ENCODE measurements at places on chromosomes 12 and 14. TPM values are rescaled to one million over a fixed set of nuclear protein-coding genes. Genes with fewer than 3 reads are reported as not detected.

DNA sequence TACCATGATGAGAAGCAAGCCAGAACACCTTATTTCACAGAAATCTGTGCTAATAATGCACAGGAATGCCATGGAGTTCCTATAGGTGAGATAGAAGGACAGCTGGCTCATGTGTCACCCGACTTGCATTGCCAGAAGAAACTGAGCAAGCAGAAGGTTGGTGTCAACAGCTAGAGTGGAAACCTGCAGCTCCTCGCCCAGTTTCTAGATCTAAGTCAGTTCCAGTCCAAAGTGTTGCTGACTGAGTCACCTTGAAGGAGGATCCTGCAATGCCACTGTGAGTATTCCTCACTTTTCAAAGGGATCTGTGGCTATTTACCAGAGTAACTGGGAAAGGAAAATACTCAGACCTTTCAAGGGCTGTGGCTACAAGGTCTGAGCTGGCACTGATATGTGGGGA is 17.1 kb downstream of the CDKL1 start:
- no peaks in the 10 kb centered on the region for H3K36me3 ChIP-seq
- no peak overlapping the region for H3K4me3 ChIP-seq
- H3K27ac ChIP-seq = no peak overlapping the region
- peaks cover 4% of the 10 kb centered on the region for H3K4me1 ChIP-seq
- no peaks in the 10 kb centered on the region for H3K27me3 ChIP-seq
- no peak for DNase-seq

DNA sequence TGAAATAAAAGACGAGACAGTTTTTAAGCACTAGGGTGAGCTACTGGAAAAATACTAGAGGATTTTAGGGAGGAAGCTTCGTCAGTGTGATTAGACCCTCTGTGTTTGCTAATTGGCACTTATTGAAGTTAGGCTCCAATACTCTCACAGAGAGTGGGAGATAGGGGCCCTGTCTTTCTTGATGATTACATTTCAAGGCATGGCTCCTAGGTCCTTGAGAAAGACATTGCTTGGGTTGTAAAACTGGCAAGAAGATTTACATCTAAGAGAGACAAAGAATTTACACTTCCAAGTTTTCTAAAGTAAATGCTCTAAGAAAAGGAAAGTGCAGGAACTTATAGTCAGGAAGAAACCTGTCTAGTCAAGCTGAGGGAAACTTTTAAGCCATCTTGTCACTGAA is 183.2 kb downstream of the C12orf50 start:
- H3K27ac ChIP-seq = no peak overlapping the region
- DNase-seq = no peak
- no peaks in the 10 kb centered on the region for H3K27me3 ChIP-seq

DNA sequence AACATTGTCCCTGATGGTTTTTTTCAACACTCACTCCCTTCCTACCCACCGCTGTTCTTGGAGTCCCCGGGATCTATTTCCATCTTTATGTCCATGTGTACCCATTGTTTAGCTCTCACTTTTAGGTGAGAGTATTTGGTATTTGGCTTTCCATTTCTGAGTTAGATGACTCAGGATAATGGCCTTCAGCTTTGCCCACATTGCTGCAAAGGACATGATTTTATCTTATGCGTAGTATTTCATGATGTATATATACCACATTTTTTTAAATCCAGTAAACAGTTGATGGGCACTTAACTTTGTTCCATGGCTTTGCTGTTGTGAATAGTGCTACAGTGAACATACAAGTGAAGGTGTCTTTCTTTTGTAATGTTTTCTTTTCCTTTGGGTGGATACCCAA is 123.5 kb upstream of the KITLG start:
- H3K4me1 ChIP-seq = no peaks in the 10 kb centered on the region
- H3K27ac ChIP-seq = no peak overlapping the region
- no peaks in the 10 kb centered on the region for H3K36me3 ChIP-seq
- no peak overlapping the region for H3K4me3 ChIP-seq
- DNase-seq = no peak

The CLEC6A gene
- total RNA-seq = not detected

The ISM2 gene
- total RNA-seq = not detected

The DHRS7 gene
- total RNA-seq = 180 TPM

The KRT1 gene
- total RNA-seq = not detected

The SLC25A29 gene
- 13.9 TPM for total RNA-seq

DNA sequence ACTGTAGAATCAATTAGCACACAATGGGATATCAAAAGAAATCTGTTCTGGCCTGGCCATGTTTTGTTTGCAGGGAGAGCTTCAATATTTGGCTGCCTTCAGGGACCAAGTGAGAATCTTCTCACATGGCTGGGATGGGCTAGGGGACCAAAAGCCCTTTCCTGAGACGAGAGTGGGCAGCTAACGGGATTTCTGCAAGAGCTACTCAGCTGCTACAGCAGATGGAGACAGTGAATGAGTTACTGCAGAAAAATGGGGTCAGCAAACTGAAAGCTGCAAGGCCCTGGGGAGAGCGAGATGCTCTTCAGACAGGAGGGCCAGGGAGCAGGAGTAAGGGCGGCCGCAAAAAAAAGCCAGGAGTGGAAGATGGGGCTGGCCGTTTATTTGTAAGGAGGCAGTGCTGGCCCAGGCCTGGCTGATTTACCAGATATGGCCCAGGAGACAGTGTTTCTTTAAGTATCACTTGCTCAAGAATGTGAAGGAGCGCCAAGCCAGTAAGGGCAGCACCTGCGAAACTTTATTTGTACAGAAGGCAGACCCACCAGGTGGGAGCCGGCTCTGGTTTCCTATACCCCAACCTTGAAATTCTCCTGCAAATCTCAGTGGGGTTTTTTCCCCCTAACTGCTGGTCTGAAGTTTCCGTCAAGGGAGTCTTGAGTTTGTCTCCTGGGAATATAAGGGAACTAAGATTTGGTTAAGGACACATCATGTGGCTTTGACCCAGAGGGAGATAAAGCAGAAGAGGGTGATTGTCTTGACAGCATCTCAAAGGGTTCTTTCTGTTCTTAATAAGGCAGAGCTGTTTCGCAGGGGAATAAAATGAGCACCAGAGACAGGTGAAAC is 57.8 kb downstream of the SSH1 start:
- DNase-seq = no peak
- no peak overlapping the region for H3K27ac ChIP-seq
- no peaks in the 10 kb centered on the region for H3K4me1 ChIP-seq
- H3K36me3 ChIP-seq = peaks cover 54% of the 10 kb centered on the region
- H3K4me3 ChIP-seq = no peak overlapping the region
- no peaks in the 10 kb centered on the region for H3K27me3 ChIP-seq

DNA sequence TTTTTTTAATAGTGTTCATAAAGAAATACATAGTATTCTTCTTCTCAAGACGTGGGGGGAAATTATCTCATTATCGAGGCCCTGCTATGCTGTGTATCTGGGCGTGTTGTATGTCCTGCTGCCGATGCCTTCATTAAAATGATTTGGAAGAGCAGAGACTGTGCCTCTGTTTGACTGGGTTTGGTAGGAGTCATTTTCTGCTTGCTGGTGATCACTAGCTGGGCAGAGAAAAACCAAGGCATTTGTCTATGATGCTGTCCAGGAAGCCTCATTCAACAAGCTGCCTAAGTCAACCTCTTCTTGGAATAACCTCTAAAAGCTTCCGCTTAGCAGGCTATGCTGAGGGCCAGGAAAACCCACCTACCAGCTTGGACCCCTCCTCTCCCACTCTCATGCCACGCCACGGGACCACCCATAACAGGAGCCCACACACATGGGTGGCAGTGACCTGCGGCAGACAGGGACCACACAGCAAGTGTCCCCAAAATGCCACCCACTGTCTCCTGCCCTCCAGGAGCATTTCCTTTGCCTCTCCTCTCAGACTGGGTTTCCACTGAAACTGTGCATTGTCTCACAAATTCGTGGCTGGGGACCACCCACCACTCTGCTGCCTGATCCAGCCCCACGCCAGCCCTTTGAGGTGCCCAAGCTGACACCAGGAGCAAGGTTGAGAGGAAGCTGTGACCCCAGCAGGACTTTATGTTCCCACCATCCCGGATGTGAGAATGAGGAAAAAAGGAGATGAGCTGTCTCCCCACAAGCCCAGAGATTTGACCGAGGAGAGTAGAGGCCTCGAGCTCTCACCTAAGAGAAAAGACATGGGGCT is 36.8 kb downstream of the DAD1 start:
- H3K4me3 ChIP-seq = no peak overlapping the region
- H3K4me1 ChIP-seq = peaks cover 5% of the 10 kb centered on the region
- no peaks in the 10 kb centered on the region for H3K36me3 ChIP-seq
- H3K27ac ChIP-seq = no peak overlapping the region
- H3K27me3 ChIP-seq = no peaks in the 10 kb centered on the region

All from liver (tissue), 10 donors.